ENCODE measurements at places on chromosomes 13 and 19.

GRCh38 chr13:23667750-23668149 lies 97.5 kb downstream of the TNFRSF19 start:
- no peak for DNase-seq

DNA sequence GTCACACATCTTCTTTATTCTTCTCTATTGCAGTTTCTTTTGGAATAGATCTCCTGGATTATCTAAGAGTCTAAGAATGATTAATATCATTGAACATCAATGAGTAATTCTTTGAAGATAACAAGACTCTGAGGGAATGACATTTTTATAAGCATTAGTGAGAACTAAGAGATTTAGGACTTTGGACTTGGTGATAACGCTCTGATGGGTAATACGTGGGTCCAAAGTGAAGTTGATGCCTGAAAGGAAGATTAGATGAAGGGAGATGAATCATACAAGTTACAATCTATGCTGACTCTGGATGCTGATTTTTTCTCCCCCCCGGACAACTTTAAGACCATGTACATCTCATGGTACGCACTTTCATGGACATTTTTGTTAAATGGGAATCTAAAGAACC lies 364.5 kb downstream of the GPC5 start:
- no peak for DNase-seq

DNA sequence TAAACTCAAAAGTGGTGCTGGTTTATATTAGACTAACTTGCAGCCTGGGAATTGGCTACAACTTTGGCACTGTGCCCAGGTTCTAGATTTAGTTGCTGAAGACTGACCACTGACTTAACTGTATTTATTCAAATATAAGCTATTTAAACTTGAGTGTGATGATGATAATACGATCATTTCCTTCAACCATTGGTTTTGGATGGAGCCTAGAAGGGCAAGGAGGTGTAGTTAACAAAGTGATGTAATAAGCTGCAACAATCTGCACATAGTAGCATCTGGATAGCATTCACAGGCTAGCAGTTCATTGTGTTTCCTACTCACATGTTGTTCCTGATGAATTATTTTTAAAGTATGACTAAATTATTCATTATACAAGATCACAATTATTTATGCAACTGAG lies 55.2 kb upstream of the DACH1 start:
- no peak for DNase-seq

GRCh38 chr19:10361569-10362011 lies 18.8 kb downstream of the TYK2 start:
- DNase-seq, result no peak

DNA sequence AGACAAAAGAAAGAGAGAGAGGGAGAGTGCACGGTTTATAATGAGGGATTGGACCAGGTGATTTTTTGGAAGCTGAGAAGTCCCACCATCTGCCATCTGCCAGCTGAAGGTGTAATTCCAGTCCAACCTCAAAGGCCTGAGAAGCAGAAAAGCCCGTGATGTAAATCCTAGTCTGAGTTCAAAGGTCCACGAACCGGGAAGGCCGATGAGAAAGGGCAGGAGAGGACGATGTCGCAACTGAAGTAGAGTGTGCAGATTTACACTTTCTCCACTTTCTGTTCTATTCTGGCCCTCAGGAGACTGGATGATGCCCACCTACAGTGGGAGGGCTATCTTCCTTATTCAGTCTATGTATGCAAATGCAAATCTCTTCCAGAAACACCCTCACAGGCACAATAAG lies 500.0 kb downstream of the DIAPH3 start:
- DNase-seq, result no peak

GRCh38 chr19:29841559-29842367 lies 30.0 kb downstream of the CCNE1 start:
- peak; percentile 76 for DNase-seq

GRCh38 chr19:8143041-8143440 lies 6.4 kb downstream of the FBN3 start:
- DNase-seq, result no peak

- no peak for DNase-seq
These were observed 689 bp downstream of the DCUN1D2 start for GRCh38 chr13:113489549-113490495.

DNA sequence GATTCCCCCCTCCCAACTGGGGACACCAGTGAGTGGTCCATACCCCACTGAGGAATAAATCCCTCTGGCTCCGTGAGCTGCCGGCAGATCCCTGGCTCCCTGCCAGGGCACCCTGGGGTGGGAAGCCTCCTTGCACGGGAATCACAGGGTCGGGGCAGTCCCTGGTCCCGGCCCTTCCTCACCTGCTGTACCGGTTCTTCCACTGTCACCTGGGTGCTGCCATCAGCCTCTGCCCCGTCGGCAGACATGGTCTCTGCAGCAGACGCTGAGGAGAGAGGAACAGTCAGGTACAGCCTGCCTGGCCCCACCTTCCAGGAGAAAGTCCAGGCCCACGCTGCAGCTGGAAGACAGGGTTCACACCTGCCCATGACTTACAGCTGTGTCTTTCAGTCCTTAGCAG lies 6.3 kb downstream of the PLIN3 start:
- no peak for DNase-seq

DNA sequence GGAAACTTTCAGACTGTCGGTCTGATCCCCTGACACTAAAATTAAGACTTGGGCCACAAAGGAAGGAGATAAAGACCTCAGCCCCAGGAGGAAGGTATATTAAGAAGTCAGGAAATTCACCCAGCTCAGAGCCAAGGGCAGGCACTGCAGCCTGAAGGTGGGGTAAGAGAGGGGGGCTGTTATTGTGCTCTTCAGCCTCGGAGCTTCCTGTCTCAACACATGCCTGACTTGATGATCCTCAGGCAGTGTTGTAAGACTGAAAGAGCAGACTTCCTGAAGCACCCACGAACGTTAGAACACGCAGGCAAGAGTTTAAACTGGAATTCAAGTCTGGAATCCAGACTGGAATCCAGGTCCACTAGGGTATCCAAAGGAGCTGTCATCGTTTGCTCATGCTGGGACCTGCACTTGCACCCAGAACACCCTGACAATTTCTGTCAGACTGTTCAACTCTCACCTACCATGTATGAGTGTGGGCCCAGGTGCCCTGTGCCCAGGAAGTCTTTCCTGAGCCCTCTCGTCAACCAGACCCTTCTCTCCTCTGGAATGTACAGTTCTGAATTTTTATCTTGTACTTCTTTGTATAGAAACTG lies 10.7 kb upstream of the FLT1 start:
- DNase-seq, result no peak

- DNase-seq, result no peak
These were observed 60.0 kb upstream of the SPRY2 start for GRCh38 chr13:80400865-80401426.

DNA sequence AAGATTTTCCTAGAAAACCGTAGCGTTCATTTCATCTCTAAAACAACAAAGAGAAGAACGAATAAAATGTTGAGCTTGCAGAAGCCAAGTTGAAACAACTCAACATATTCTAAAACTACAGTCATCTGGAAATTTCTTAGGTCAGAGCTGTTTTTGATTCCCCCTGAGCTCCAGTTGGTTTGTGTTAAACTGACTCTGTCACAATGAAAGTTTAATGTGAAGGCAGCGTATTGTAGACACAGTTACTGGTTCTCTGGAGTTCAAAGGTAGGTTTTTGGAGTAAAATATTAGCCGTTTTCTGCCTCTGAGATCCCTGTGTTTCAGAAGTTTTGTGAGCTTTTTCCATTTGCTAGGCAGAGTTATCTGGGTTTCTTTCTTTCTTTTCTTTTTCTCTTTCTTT lies 2.2 kb downstream of the ARHGEF7 start:
- DNase-seq, result no peak

DNA sequence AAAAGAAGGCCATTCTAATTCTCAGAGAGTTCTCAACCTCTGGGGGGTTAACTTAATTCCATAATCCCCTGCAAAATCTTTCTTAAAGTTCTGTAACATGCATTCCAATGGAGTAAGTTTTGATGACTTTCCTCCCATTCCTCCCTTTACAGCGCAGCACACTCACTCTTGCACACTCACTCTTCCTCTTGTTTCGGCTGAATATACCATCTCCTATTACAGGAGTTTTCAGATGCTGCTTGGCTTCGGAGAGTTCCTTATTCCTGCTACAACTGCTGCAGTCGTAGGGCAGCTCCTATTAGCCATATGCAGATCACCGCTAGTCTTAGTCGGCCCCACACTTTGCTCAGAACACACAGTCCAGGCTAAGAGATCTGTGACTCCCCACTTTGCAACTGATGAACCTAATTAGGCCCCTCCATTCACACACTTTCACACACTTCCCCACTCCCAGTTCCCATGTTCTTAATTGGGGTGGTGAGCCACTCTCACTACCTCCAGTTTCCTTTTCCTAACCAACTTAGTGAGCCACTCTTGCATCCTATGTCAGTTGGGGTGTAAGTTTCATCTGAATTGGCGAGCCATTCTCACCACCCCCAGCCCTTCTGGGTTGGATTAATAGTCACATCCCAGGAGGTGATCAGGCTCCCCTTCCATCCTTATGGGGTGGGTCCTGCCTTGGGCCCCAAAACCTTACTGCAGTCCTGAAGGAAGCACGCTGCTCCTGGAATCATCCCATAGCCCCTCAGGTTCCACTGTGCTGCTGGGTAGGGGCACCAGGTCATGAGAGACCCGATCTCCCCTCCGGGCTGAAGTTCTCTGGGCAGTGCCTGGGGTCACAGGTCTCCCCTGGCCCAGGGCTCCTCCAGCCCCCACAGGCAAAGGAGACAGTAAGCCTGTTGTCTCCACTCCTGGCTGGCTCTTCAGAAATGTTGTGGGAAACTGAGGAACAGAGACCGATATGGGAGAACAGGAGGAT lies 53.9 kb downstream of the OR10H4 start:
- DNase-seq, result no peak

DNA sequence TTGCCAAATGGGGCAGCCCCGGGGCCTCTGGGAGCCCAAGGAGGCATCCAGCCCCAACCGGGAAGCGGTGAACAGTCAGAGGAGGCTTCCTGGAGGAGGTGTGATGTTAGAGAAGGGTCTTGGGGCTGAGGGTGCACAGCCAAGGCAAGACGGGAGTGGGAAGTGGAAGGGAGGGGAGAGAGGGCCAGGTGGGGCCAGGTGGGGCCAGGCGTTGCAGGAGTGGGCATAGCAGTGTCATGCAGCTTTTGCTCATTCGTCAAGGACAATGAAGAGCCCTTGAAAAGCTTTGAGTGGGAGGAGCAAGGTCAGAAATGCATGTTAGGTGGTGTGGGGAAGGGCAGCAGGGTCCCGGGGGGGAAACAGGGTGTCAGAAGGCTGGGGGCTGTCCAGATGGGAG lies 1.8 kb downstream of the FBN3 start:
- DNase-seq, result no peak

DNA sequence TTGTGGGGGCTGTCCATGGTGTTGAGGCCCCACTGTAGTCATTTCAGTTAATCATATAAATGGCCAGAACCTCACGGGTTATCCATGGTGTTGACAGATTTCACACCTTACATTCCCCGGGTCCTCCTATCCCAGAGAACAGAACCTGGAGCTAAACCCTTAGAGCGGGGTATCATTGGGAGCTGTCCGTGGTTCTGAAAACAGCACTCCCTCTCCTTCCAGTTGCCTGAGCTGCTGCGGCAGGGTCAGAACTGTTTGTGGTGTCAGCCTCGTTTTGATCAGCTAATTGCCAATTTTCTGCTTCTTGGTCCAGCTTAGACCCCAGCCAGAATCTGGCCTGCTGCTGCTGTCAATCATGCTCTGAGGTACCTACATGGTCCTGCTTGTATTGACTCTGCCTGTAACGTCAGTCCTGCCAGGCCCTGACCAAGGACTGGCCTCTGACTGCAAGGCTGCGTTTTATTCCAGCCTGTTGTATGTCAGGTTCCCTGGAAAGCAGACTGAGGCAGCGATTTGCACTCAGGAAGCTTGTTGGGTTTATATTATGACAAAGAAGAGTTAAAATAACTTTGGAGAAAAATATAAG lies 55.8 kb upstream of the KCTD15 start:
- DNase-seq, result peak; percentile 13

DNA sequence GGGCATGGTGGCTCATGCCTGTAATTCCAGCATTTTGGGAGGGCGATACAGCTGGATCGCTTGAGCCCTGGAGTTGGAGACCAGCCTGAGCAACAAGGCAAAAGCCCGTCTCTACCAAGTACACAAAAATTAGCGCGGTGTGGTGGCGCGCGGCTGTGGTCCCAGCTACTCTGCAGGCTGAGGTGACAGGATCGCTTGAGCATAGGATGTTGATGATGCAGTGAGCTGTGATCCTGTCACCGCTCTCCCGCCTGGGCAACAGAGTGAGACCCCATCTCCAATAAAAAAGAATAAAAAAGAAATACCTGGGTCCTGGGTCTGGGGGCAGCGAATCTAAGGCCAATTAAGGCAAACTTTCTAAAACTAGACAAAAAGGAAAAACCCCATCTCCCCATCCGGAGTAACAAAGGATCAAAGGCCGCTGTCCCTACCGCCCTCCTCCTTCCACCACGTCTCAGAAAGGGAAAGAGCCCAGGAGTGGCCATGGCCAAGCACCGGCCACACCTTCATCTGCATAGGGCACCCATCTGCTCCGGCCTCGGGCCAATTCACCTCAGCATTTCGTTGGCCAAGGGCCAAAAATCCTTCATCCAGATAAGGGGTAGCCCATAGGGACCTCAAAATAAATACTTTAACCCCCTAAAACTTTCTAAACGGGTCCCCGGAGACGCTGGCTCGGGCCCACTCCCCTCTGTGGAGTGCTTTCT lies 851 bp downstream of the ZNF320 start:
- no peak for DNase-seq

DNA sequence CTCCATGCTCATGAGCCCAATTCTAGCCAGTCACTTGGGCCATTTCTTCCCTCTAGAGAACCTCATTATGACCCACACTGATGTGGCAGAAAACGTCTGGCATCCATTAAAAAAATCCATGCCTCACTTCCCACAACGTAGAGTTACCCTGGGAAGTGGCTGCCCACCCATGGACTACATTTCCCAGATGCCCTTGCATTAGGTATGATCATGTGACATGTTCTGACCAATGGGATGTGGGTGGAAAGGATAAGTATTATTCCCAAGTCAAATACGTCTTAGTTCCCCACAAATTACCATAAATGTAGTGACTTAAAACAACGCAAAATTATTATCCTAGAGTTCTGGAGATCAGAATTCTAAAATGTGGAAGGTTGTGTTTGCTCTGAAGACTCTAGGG lies 47.9 kb upstream of the ZNRF4 start:
- no peak for DNase-seq

GRCh38 chr13:101869553-101869952 lies 417.1 kb downstream of the ITGBL1 start:
- DNase-seq, result no peak

- DNase-seq, result no peak
These were observed at the start of gene CEACAM5 for GRCh38 chr19:41708481-41708880. CEACAM5 (plus strand) TSS chr19:41708626; CDS start chr19:41708732, 106 bp downstream.

Measured in foreskin melanocyte (primary cell).